ENCODE measurements at places on chromosomes 11 and 22.

GRCh38 chr22:24576778-24577177, 16.1 kb downstream of the LRRC75B start:
- peak; percentile 13 for DNase-seq

DNA sequence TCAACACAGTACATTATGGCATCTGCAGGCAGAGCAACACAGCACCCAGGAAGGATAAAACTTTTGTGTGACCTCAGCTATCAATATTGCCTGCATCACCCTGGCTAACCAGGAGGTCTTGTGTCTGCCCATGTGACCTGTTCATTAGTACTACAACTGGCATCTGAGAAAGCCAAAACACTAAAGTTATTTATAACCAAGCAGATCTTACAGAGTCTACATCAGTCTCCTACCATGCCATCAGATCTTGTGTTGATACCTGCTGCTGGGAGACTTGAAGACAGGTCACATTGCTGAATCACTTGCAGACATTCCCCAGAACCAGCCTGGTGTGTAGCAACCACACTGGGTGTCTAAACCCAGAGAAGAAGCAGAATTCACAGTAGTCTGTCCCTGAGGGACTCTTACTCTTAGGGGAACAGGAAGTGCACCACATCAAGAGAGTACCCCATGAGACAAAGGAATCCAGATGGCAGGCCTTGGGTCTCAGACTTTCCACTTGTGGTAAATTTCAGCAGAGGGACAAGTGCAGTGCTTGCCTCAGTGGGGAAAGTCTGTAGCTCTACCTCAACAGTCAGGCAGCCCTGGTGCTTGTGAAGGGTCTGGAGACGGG, 7.0 kb downstream of the OR9G1 start:
- no peak for DNase-seq

- DNase-seq, result no peak
These were observed at the start of gene OR8B8 for GRCh38 chr11:124445646-124446150. Gene OR8B8, minus strand, starts transcription at chr11:124445696. Its CDS starts 4,611 bp downstream, at chr11:124441085.

DNA sequence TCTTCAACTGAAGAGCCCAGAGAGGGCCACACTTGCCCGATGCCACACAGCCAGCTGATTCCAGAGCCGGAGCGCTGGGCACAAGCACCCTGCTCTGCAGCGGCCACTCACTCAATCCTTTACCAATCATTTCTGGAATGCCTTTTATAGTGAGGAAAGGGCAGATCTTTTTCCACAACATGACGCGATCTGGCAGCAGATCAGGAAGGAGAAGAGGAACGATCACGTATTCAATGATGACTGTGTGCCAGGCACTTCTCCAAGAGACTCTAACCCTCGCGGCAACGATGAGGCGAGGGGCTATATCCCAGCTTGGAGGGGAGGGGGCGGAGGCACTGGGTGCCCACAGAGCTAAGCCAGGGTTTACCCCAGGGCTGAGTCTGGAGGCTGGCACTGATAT, 56.3 kb upstream of the TCF20 start:
- no peak for DNase-seq

- no peak for DNase-seq
These were observed 30.8 kb downstream of the EP300 start for GRCh38 chr22:41123151-41123550.

GRCh38 chr11:77779935-77780334, 40.6 kb downstream of the RSF1 start:
- no peak for DNase-seq

- no peak for DNase-seq
These were observed 728.3 kb downstream of the METTL15 start for GRCh38 chr11:28836285-28837081.

DNA sequence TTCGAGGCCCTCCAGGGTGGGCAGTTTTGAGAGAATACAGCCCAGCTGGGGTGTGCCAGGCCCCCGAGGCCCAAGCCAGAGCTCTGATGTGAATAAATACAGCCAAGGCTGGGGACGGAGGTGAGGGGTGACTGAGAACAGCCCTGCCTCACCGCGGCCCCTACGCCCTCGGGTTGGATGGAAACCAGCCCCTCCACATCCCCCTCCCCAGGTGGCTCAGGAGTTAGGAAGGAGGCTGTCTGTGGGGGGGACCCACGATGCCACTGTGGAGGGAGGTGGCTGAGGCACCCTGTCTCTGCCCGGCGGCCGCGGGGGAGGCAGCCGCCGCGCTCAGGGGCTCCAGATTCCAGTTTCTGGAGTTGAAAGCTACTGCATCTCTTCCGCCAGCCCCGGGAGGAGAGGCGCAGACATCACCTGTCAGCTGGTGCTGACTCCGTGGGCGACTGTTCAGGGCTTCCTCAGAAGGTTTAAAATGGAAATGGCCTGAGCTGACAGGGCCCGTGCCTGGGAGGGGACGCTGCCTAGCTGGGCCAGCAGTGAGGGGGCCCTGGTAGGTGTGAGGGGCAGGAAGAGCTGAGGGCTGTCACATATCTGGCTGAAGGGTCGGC, 1.4 kb downstream of the FLRT1 start:
- no peak for DNase-seq

DNA sequence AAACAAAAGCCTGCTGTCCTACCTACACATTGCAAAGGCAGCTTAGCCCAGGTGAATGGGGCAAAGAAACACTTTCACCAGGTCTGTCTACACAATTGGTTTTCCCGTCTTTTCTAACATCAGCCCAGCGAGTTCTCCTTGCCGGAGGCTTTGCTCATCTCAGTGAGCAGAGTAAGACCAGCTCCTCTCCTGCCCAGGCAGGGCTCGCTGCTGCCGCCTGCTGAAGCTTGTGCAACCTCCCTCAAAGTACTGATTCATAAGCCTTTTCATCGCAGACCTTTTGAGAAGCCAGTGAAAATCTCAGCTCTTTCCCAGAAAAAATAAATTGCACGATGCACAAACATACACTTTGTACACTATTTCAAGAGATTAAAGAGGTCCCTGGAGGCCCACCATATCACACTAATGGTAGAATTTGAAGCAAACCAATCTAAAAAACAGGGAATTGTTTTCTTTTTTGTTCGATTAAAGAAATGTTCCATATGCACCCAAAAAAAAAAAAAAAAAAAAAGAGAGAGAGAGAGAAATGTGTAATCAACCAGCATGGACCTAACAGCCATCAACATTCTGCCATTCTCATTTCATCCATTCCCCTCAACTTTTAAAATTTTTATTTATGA, 328.1 kb upstream of the MPPED2 start:
- DNase-seq, result peak; percentile 66

DNA sequence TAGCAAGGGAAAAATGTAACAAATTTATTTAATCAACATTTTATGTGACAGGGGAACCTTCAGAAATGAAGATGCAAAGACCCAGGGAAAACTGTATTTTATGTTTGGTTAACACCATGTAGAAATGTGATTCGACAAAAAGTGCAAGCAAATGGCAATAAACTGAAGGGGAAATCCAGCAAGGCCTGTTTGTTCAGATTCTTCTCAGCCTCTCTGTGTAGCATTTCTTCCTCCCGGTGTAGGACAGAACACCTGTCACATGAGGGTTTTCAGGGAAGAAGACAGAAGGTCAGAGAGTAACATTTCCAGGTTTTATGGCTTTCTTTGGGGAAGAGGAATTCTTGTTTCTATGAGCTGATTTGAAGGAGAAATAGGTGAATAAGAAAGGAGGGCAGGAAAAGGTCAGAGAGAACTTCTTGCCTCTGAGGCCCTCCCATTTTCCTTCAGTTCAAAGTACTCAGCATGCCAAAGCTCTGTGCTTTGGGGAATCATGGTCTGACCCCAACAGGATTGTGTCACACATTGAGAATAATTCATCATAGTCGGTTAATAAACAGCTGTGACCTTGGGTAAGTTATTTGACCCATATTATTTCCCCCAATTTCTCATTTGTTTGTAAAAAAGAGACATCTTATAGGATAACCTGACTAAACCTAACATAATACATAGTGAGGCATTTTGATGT, 45.5 kb upstream of the ME3 start:
- DNase-seq, result no peak

DNA sequence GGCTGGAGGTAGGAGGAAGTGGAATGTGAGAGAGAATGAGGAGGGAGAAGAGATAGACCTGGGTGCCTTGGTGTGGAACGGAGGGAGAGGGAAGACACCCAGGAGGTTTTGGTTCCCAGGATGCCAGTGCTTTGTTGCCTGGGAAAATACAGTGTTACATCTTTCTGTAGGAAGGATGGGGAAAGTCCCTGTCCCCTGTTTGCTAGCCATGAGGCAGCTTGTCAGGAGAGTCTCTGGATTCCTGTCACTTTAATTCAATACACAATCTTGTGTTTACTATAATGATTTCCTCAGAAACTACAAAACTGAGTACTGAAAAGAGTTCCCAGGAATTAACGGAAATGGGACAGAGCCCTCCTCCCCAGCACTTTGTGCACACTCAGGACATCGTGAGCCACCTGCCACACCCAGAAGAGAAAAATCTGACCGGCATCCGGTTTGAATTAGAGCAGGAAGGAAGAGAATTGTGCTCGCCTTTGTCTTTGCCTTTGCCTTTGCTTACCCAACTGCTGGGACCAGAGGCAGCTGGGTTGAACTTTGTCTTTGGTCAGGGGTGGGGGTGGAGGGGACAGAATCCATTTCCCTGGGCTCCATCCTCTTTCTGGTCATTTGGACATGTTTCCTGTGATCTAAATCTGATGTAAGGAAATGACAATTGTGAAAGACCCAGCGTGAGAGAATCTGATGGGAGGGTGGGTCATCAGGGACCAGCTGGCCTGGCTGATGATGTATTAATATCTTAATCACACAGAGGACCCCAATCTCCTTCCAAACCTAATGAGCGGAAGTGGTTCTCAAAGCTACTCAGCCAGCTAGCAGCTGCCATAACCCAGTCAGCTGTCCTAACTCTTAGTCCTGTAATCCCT, 1.3 kb upstream of the LIMK2 start:
- peak; percentile 63 for DNase-seq

- no peak for DNase-seq
These were observed at the start of gene SEC14L3 for GRCh38 chr22:30471616-30472318. Gene SEC14L3, minus strand, starts transcription at chr22:30472017. Its CDS starts 59 bp downstream, at chr22:30471958.

DNA sequence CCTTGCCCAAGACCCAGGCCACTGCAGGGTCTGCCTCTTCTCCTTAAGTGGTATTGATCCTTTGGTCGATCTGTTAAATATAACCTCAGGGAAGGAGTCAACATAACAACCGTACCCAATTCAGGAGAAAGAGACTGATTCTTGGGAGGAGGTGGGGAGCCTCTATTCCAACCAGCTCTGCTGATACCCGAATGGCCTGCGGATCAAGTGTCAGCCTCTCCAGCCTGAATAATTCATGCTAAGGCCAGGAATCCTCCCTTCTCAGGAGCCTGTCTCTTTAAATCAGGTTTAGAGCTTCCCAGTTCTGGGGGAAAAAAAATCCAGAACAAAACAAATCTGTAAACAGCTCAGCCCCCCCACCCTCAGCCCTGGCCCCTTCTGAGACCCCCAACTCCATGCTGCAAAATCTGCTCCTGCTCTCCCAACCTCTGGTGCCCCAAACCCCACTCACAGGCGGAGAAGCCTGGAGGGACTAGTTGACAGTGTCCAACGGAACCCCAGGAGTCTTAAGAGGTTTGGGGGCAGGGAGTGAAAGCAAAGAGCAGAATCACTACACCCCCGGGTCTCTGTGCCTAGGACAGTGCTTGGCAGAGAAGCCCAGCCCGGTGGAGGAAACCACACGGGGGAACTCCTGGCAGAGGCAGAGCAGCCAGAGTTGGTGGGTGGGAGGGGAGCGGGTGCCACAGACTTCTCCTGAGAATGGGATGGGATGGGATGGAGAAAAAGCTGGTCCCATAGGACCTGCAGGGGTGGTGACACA, 863 bp upstream of the TPBGL start:
- DNase-seq, result no peak

- no peak for DNase-seq
These were observed 103.0 kb downstream of the PLEKHA7 start for GRCh38 chr11:16911186-16911585.
